ENCODE measurements at places on chromosomes 1 and 21.

GRCh38 chr1:102715150-102715549 is 393.2 kb downstream of the COL11A1 start:
- no peak for DNase-seq

GRCh38 chr1:160567858-160568682 is 11.2 kb downstream of the CD84 start:
- DNase-seq, result no peak

DNA sequence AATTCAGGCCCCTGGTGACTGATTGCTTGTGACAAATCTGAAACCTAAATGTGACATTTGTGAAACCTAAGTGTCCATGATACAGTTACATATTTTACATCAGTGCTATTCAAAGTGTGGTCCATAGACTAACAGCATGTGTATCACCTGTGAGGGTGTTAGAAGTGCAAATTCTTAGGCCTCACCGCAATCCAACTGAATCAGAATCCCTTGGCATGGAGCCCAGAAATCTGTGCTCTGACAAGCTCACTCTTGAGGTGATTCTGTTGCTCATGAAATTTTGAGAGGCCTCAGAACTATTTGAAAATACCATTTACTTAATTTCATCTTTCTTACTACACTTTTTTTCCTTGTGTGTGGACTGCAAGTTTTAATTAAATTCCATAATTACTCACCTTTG is 587.9 kb downstream of the ADGRL2 start:
- no peak for DNase-seq

- no peak for DNase-seq
These were observed 195.9 kb upstream of the GALNT2 start for GRCh38 chr1:229871078-229871676.

DNA sequence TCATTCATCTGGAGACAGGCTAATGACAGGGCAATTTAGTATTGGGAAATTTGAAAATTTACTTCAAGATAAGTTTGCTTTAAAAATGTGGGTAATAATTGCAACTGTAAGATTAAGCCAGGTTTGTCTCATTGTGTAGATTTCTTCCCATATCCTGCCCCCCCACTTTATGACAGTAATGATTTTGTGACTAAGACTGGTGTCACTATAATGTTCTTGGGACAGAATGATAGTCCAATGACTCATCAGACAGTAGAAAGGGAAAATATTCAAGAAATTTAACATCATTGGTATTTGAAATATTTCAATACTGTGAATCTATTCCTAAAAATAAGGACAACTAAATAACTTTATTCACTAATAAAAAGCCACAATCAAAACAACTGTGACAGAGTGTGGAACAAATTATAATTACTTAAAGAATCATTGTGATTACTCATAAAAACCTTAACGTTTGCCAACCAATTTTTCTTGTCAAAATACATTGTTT is 36.7 kb downstream of the FH start:
- no peak for DNase-seq

DNA sequence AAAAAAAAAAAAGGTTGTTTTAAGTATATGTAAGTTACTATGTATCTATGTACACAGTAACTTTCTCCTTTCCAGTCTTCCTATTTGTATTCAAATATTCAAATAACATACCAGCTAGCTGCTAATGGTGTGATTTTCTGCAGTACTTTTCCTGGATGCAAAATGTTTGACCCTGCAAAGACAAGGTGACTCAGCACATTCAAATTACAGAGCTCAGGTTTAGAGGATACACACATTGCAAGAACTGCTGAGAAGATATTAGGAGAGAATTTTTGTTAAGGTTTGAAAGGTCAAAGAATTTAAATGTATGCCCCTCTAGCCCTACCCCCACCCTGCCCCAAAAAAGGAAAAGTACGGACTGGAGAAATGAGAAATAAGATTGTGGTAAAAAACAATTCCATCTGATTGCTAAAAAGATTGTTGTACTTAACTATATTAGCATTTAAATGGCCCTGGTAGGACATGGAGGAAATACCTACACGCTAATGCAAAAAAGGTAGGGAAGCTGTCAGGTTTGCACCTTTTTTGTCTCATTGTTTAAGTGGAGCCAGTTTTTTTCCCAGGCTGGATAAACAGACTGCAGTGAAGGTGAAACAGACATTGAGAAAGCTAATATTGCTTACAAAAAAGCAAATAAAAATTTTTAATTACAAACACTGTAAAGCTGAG is 45.6 kb downstream of the ZNF281 start:
- no peak for DNase-seq

DNA sequence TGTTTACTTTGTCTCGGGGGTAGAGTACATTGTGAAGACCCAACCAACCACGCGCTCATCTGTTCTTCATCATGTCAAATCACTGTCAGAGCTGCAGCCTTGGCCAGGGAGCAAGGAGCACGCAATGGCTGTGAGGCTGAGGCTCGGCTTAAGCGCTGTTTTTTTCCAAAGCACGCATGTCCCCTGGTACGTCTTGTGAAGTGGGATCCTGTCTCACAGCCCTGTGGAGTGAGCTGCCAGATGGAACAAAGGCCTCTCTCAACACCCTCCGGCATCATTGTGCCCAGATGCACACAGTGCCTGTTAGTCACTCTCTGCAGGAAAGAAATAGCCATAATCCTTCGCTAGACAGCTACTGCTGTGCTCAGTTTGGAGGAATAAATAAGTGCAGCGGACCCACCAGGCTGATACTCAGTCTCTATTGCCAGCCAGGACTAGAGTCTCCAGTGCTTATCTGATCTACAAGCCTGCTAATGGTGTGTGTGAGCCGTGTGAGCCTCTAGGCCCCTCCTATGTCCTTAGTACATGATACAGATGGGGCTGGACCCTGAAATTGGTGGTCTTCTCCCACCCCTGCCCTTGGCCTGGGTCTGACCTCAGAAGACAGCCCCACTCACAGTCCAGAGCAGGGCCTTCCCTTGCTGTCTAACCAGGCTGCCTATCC is 91.3 kb upstream of the COA6 start:
- no peak for DNase-seq

GRCh38 chr1:26775666-26776065 is 12.1 kb upstream of the PIGV start:
- no peak for DNase-seq

- no peak for DNase-seq
These were observed 92.3 kb upstream of the COL6A1 start for GRCh38 chr21:45889256-45889655.

- no peak for DNase-seq
These were observed 256.4 kb downstream of the C1orf94 start for GRCh38 chr1:34433099-34433498.

- peak; percentile 14 for DNase-seq
These were observed 253.1 kb upstream of the USP24 start for GRCh38 chr1:55468142-55468795.

DNA sequence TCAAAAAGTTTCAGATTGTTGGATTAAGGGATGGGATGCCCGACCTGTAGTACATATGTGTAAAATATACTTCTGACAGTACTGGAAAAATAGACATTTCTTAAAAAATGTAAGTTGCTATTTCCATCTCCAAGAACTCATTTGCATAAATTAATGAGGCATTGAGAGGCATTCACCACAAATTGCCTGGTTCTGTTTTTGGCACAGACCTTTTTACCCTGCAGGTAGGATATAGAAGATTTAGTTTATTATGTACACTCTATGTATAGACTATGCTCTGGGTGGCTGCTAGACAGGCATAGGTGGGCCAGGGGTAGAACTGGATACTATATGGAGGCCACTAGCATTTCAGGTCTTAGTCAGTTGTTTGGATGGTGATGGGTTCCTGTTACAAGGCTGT is 8.0 kb downstream of the CCDC17 start:
- DNase-seq, result no peak

- peak; percentile 58 for DNase-seq
These were observed 27.3 kb upstream of the BCAR3 start for GRCh38 chr1:93708734-93709481.

GRCh38 chr1:6465461-6466005 is 440 bp downstream of the TNFRSF25 start:
- no peak for DNase-seq

DNA sequence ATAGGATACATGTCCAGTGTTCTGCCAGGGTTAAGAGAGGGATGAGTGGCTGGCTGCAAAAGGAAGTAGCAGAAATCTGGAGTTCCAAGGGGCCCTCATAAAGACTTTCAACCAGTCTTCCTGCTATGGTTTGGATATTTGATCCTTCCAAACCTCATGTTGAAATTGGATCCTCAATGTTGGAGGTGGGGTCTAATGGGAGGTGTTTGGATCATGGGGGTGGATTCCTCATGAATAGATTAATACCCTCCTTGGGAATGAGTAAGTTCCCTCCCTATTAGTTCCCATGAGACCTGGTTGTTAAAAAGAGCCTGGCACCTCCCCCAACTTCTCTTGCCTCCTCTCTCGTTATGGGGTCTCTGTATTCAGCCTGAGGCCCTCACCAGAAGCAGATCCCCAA is 10.1 kb upstream of the GNG12 start:
- DNase-seq, result no peak

- DNase-seq, result peak; percentile 54
These were observed 41.5 kb downstream of the IGSF21 start for GRCh38 chr1:18149027-18149641.

DNA sequence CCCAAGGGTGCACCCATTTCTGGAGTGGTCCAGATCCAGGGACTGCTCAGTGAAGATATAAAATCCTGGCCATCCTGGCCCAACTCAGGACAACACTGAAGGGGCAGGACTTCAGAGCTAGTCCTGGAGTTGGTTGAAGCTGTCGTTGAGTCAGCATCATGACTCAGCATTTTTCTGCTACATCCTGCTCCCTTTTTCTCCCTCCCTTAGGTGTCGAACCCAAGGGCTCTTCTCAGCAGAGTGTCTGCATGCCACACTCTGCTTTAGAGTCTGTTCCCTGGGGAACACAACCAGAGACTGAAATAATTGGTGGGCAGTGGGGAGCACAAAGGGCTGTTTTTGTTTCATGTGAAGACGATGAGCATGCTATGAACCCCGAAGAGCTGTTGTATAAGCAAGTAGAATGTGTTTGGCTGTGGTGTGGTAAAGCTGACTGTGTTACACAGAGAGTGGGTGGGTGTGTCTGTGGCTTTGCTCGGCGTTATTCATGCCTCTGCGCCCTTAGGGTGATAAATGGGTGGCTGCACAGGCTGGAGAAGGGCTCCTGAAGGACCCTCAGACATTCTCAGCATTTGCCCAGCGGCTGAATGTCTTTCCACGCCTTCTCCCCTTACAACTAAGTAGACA is 167.2 kb downstream of the CYYR1 start:
- peak; percentile 7 for DNase-seq

GRCh38 chr1:7427605-7428300 is 343.3 kb upstream of the VAMP3 start:
- DNase-seq, result no peak

DNA sequence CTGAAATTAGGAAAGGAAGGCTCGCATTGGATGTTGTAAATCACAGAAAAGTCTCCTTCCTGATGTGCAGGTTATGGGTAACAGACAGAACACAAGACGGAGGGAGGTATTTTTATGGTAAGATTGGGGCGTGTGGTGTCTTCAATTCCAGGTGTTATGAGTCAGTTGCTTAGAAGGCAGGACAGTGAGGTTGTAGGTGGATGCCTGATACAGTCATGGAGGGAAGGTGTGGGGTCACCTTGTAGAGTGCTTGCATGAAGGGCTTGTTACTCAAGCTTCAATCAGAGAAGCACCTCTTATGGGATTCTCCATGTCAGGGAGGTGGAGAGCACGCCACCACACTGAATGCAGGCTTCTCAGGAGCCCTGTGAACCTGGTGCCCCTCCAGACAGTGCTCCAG is 63.1 kb downstream of the C1orf21 start:
- DNase-seq, result no peak

DNA sequence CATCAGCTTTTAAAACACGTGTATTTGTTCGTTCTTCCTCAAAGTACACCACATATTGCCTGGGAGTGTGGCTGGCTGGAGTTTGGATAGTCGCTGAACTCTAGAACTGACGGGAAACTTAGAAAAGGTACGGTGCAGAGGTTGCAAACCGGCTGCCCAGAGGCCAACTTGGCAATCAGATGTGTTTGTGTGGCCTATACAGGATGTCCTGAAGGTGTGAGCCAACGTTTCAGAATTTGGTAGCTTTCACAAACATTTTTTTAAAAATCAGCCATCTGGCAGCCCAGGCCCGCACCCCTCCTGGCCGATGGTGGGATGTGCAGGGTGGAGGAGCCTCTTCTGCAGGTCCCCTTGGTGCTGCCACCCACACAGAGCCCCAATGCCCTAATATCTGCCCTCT is 73.6 kb upstream of the SLC25A33 start:
- DNase-seq, result no peak

Measured in nephron progenitor cell (in vitro differentiated cells).